Inflammatory macrophage treated with lipopolysaccharide for 1 hour (primary cell): ENCODE measurements at places on chromosomes 2 and 18.
A peak's percentile ranks its signal among the peaks of the same experiment; 100 is the strongest.

DNA sequence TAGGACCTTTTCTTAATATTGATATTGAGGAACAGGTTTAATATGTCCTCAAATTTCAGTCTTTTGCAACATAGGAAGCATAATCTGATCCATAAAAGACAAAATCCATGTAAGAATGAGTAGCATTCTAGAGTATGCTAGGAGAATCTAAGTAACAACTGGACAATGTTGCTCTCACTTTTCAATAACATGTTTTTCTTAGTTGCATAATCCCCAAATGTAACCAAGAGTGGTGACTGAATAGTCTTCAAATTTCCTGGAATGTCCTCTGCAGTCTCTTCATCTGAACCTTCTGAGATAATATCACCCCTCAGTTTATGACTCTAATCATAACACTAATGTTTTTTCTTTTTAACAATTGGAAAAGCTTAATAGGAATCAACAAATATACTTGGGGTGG, 110.0 kb upstream of the ZEB2 start:
- no peak for DNase-seq

DNA sequence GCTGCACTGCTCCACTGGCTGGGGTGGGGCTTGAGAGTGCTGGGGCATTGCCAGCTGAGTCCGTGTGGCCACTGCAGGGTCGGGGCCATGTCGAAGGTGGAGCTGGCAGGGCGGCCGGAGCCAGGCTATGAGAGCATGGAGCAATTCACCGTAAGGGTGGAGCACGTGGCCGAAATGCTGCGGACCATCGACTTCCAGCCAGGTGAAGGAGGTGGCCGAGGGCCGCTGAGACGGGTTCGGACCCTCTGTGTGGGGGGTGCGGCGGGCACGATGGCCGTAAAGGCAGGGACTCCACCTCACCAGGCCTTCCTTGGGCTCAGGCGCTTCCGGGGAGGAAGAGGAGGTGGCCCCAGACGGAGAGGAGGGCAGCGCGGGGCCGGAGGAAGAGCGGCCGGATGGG, 2.1 kb downstream of the UCN start:
- no peak for DNase-seq

DNA sequence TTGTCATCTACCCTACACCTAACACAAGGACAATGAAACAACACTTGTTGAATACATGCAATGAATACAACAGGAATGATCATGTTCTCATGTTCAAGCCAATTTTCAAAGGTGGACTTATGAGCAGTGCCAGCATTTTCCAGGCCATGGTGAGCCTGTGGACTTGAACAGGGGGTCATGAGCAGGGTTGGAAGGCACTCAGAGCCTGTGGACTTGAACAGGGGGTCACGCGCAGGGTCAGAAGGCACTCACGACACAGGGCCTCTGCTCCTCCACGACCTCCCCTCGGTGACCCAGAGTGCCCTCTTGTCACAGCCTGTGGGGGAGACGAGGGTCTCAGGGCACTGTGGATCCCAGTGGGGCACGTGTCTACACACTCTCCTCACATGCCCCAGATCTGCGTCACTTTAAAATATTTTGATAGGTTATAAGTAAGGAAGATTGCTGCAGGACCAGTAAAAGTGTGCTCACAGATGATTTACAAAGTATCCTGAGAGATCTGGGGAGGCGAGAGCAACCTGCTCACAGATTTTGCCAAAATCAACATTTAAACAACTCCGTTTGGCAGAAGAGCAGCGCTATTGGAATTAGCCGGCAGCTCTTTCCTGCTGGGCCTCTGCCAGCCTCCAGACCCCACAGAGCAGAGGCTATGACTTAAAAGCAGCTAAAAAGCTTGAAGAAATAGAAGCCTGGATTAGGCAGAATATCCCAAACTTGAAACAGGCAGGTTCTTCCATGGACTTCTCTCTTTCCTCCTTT, 121.9 kb downstream of the TMEM18 start:
- no peak for DNase-seq

- DNase-seq = no peak
Measured at GRCh38 chr2:221896505-221897151, 324.5 kb upstream of the EPHA4 start.

GRCh38 chr2:200851398-200852248, 12.8 kb downstream of the CLK1 start:
- no peak for DNase-seq

GRCh38 chr2:39234754-39235153, 9.0 kb downstream of the CDKL4 start:
- no peak for DNase-seq

- DNase-seq = no peak
Measured at GRCh38 chr18:55314031-55314430, 274.0 kb downstream of the TCF4 start.

DNA sequence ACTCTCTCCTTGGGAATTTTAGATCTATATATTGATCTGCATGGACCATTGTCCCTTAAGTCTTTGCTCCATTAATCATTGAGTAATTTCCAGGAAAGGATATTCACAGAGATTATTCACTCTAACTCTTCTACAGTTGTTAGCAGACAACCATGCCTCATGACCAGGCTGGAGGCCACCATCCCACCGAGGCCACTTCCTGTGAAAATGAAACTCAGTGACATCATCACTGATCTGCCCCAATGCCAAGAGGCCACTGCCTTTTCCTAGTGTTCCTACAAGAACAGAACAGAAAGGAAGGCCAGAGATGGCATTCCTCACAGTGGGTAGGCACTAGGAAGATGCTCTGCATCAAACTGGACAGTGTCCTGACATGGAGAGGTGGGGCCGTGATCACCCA, 161.3 kb downstream of the DTNA start:
- no peak for DNase-seq

- DNase-seq = no peak
Measured at GRCh38 chr2:215797676-215798075, 215.7 kb downstream of the MREG start.

DNA sequence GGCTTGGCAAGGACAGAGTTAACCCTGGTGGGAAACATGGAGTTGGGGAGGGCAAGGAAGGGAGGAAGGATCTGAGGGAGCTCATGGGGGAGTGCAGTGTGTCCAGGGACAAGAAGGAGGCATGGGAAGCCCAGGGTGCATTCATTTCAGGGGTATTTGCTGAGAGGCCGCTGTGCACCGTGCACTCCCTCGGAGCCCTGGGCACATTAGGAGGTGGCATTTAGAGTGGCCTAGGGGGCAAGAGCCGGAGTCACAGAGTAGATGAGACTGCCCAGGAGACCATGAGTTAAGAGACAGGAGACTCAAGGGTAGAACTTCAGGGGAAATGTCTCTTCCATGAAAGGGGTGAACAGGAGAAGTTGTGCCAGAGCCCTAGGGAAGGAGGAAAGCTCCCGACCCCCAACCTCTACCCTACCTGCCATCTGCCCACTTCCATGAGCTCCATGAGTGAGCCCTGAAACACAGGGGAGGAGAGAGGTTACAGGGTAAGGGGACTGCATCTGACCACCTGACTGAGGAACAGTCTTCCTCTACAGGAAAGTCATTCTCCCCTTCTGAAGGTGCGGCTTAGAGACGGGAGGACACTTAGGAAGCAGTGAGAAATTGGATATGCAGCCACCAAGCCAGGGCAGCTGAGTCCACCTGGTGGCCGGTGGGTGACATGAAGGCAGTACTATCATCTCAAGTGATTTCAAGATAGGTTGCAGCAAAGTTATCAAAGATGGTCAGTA, 58.5 kb upstream of the COPS8 start:
- peak; percentile 73 for DNase-seq

DNA sequence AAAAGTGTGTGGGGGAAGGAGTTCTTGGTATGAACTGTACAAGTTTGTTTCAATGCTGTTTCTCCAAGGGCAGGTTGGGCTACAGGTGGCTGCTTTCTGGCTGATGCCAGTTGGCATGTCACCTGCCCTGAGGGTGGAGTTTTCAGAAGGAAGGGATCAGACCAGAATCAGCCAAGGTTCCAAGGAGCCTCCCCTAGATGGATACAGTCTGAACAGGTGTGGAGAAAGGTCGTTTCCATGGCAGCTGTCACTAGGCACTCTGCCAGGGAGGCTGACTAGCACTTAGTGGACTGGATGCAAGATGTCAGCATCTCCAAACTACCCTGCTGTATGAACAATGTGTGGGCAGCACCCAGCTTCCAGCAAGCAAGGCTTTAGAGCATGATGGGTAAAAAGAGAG, 444.4 kb upstream of the HNRNPA3 start:
- DNase-seq = no peak

DNA sequence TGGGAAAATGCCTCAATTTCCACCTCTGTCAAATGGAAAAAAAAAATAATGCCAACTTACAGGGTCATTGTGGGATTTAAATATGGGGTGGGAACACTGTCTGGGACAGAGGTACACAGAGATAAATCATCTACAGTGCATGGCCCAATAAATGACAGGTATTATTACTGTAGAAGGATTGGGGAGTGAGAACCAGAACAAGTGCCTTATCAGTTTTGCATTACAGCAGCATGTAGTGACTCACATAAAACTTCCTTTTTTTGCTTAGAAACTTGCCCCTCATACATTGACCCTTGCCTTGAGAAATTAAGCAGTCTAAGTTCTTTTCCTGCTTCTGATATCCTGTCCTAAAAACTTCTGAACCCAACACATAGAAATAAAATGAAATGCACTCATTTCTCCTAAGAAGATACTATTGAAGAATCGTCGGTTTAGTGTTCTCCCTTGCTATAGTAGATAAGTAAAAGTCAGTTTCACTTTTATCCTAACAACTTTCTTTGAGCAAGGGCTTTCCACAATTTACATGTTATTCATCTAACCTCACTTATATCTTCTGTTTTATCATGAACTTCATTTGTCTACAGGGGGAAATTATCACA, 121.0 kb upstream of the HAAO start:
- DNase-seq = peak; percentile 23

DNA sequence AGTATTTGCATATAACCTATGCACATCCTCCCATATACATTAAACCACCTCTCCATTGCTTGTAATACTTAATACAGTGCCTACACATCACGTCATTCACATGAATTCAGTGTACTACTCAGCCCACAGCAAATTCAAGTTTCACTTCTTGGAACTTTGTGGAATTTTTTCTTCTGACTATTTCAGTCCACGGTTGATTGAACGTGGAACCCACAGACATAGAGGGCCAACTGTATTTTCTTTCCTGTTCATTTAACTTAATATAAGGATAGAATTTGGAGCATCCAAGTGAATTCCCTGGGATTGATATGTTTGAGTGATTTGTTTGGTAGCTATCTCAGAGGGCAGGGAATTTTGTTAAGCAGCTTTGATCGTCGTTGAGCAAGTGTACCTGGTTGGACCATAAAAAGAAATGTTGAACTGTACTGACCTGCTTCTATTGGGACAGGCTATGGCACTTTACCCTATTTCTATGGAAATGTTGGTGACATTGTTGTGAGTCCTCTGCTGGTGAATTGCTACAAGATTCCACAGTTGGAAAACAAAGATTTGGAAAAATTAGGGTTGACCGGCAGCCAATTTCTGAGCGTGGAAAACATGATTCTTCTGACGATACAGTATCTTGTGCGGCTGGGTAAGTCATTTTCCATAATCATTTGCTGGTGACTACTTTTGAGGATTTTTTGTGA, 156.6 kb downstream of the ESCO1 start:
- no peak for DNase-seq

GRCh38 chr2:45083175-45083574, 73.9 kb upstream of the SIX2 start:
- no peak for DNase-seq

DNA sequence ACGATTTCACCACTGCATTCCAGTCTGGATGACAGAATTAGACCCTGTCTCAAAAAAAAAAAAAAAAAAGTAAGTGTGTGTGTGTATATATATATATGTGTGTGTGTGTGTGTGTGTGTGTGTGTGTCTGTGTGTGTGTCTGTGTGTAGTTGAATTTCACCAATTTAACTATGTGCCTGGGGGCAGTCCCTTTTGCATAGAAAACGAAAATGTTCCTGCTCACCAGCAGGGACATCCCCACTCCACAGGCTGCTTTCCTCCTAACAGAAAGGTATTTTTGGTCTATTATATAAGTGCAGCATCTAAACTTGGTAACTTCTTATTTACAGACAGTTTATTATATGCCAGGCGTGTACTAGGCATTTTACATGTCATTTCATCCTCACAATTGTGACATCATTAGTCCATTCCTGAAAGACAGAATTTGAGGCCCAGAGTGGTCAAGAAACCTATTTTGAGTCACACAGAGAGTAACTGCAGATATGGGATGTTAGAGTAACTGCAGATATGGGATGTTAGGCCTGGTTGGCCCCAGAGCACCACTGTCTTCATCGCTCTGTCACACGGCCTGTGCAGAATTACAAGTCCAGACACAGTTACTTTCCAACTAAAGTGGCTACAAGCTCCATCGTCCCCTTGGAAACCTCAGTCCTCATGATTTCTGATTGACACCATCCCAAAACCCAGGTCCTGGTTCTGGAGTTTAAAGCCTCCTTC, 9.3 kb upstream of the TTL start:
- DNase-seq = no peak

- DNase-seq = no peak
Measured at GRCh38 chr2:228239207-228239906, 57.9 kb upstream of the SPHKAP start.

GRCh38 chr2:105775809-105776559, 31.3 kb downstream of the NCK2 start:
- DNase-seq = peak; percentile 43

GRCh38 chr18:44945888-44946401, 265.3 kb downstream of the SETBP1 start:
- no peak for DNase-seq

DNA sequence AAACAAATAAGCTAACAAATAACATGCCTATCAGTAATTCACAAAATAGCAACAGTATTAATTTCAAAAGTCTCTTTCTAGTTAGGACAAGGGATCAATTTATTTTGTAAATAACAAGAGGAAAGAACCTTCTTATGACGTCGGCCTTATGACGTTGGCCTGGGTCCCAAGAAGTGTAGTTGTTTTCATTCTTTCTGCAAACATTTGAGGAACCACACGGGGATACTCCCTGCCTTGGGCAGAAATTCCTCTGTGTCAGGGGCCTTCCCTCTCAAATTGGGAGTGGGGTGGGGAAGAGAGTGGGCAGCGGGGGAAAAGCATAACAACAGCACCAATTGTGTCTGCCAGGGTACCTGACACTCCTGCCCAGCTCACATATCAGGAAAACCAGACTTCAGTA, 1.3 kb downstream of the CCDC68 start:
- no peak for DNase-seq

GRCh38 chr2:112839407-112840067, 3.0 kb upstream of the IL1B start:
- peak; percentile 99 for DNase-seq

GRCh38 chr2:7355781-7356180, 438.6 kb downstream of the RNF144A start:
- DNase-seq = no peak

- DNase-seq = peak; percentile 58
Measured at GRCh38 chr18:23585007-23585871, 1.1 kb downstream of the NPC1 start.
